ENCODE measurements at places on chromosomes 3 and 15.

DNA sequence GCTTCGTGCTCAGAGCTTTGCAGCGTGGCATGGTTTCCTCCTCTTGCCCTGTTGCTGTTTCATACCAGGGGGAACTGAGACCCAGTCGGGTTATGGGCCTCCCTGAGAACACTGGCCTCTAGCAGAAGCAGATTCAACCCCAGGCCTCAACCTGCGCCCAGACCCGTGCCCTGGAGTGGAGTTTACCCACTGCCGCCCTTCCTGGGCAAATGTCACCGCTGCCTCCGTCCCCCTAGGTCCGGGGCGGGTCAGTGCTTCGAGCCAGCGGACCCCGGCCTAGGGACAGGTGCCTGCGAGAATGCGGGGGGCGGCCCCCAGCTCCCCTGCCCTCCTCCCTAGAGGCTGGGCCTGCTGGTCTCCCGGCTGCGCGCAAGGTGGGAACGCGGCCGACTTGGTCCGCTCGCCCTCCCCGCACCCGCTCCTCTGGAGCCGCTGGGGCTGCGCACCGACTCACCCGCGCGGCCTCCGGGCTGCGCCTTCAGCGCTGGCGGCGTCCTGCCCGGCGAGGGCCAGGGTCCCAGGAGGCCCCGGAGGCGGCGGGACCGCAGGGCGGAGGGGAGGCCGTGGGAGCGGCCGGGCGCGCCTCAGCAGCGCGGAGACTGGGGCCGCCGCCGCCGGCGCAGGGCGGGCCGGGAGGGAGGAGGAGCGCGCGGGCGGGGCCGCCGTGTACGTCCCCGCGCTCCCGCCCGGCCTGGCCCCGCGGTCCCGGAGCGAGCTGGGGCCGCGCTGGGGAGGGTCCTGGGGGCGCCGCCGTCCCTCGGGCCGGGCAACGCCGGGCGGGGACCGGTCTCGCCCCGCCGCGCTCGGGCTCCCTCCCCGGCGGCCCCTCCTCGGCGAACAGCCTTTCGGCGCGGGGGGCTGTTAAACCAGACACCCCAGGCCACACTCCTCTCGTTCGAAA, at the start of gene PIGZ:
PIGZ (minus strand) TSS at position 601 of the 901 bp plus-strand sequence. CDS start 16,802 bp downstream, outside the sequence.
- peak; percentile 21 for DNase-seq

DNA sequence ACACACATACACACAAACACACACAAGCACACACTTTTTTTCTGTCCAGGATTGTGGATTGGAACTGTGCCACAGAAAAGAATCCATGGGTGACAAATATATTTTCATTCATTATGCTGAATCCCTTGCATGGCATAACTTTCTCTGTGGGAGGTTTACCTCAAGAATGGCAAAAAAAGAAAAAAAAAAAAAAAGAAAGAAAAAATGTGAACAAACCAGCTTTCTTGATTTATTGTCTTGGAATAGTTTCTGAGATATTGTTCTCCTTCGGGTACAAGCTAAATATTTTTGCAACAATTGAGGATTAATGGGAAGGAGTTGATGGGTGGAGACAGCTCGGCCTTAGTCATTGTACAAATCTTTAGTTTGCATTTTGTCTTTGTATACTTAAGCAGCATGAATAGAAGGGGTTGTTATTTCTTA, 153.1 kb downstream of the GMNC start:
- no peak for DNase-seq

- no peak for DNase-seq
Measured at GRCh38 chr3:152434142-152434541, 165.4 kb downstream of the MBNL1 start.

GRCh38 chr15:65982627-65983322, 113.5 kb downstream of the RAB11A start:
- no peak for DNase-seq

DNA sequence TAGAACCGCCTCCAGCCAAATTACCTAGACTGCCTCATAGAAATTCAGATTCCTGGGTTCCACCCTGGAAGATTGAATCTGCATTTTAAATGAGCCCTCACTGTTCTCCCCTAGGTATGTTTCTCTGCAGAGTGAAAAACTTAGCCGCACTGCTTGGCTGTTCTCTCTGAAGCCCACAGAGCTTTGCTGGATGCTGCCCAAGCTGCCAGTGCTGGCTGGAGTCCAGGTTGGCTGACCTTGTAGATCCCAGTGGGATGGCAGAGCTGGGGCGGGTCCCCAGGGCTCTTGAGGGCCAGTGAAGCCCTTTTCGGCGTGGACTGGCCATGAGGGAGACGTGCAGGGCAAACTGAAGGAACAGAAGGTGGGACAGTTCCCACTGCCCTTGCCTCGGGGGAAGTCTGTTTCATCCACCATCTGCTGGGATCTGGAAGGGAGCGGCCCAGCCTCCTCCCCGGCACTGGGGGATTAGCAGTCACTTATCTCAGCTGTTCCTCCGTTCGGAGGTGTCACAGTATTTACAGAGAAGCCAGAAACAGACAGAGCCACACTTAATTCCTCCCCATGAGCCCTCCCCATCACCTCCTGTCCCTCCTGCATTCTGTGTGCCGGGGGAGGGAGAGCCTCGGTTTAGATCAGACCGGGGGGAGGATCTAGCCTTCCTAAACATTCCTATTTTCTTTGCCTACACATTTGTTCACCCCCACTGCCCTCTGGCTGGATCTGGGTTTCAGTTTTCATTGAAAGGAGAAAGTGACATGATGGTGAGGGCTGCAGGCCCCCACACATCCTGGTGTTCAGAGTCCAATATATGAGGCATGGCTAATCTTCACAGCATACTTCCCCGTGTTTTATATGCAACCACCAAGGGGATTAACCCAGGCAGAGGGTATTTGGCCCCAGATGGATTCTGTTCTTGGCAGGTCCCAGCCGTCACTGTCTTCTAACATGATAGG, 4.1 kb upstream of the ACTC1 start:
- no peak for DNase-seq

- DNase-seq, result no peak
Measured at GRCh38 chr3:183247011-183247589, 6.0 kb upstream of the B3GNT5 start.

- DNase-seq, result no peak
Measured at GRCh38 chr15:93897377-93897776, 334.0 kb upstream of the MCTP2 start.

GRCh38 chr3:62187022-62187431, 186.3 kb downstream of the FEZF2 start:
- DNase-seq, result no peak

GRCh38 chr15:51349156-51349844, 7.8 kb downstream of the GLDN start:
- DNase-seq, result no peak

DNA sequence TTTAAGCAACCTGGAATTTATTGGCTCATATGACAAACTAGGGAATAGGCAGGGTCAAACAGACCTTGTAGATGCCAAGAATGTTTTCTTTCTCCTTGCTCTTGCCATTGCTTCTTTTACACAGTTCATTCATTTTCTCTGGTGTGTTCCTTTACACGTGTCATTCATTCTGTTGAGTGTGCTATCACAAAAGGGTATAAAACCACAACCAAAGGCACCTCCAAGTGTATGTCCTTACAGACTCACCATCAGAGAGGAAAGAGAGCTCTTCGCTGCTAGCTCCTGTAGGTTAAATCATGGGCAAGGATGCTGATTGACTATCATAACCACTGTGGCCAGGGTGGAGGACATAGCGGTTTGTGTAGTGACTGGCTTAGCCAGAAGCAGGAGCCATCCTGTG, 19.2 kb upstream of the FRMD4B start:
- DNase-seq, result no peak

DNA sequence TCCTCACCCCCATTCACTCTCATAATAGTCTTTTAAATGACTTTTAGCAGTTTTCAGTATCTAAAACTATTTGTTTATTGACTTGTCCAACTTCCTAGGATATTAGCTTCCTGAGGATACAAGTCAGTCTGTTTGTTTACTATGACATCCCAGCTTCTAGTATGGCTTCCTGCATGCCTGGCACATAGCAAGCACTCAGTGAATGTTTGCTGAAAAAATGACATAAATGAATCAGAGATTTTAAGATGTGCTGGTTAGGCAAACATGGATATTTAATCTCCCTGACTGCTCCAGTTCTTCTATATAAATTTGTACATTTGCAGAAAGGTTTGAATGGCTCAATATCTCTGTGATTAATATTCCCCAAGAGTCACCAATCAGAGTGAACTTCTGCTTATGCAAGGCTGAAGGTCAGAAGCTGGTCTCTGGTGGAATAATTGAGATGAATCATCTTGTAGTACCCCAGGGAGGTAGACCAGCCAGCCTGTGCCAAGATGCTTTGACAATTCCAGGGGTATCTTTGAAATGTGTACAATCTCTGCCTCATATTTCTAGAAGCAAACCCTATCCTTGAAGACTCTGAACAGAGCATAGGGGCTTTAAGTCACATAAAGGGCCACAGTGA, 219.0 kb upstream of the LMCD1 start:
- no peak for DNase-seq

- DNase-seq, result peak; percentile 41
Measured at GRCh38 chr3:111616417-111617105, 21.4 kb upstream of the ZBED2 start.

- no peak for DNase-seq
Measured at GRCh38 chr3:25033407-25034029, 394.5 kb upstream of the RARB start.

- DNase-seq, result no peak
Measured at GRCh38 chr3:109910772-109911171, 573.4 kb upstream of the DPPA4 start.

GRCh38 chr15:52481915-52482314, 46.8 kb downstream of the MYO5A start:
- peak; percentile 33 for DNase-seq

DNA sequence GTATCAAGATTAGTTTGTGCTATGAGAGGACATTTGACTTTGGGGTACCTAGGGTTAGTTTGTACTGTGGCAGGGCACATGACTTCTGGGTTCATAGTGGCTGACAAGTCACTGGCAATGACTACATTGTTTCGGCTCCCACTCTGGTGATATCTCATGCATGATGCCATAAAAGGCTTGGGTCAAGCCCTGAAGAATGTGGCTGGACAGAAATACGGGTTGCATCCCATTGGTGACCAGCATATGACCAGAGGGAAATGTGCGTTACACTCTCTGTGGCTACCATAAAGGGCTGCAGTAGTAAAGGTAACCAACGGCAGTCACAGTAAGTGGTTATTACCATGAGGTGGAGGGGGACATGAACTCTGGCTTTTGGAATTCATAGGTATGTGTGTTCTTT, 18.4 kb downstream of the THOC7 start:
- no peak for DNase-seq

GRCh38 chr3:143215059-143215458, 95.5 kb downstream of the CHST2 start:
- DNase-seq, result no peak

DNA sequence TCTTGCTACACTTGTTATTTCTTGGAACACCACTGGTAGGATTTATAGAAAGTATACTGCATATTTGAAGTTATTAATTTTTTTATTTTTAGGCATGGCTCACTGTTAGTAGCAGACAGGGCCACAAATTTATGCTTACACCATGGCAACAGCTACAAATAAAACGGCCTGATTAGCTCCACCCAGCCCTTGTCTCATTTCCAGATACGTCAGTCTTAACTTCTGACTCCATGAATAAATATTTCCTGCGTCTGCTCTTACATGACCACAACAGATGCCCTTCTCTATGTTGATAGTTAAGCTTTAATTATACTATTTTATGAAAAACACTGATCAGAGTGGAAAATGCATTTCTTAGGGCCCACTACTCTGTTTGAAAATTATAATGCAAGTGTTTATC, 62.3 kb upstream of the CPOX start:
- DNase-seq, result no peak

DNA sequence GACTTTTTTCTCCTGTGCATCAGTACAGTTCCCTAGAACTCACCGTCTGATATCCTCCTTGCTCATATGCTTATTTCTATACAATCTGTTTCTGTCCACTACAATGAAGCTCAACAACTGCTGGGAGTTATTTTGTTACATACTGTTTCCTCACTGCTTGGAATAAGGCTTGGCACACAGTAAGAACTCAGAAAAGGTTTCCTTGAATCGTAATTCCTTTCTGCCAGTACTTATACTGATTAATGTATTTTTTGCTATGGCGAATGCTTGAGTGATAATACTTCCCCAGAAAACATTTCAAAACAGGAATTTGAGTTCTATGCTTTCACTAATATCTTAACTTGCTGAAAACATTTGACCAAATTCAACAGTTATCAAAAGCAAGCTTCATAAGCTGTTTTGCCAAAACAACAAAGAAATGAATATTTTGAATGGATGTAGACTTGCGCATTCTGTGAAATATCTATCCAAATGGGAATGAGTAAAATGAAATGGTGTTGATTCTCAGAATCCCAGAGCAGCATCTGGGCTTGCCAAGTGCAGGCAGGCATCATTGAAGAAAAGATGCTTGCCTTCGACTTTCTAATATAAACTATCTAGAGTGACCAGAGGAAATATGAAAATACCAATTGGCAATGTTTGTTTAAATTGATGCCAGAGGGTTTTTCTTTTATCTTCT, 286.3 kb downstream of the RAP2B start:
- DNase-seq, result no peak

DNA sequence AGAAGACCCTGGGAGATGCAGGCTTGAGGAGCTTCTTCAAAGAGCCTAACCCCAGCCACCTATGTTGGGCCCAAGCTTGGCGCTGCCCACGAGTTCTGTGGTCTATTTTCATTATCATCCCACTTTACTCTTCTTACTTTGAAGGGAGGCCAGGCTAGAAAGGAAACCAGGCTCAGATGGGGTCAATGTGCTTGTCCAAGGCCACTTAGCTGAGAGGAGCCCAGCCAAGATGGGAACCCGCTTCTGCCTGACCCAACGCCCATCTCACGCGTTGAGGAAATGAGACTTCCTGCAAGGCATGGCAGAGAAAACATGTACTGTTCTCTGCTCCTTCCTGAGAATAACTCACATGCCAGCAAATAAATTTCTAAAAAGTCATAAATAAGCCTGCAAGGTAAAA, 486.3 kb upstream of the PROK2 start:
- no peak for DNase-seq

- no peak for DNase-seq
Measured at GRCh38 chr3:149553781-149554451, 79.4 kb downstream of the TM4SF4 start.

- no peak for DNase-seq
Measured at GRCh38 chr15:63715818-63716217, 117.9 kb downstream of the HERC1 start.

DNA sequence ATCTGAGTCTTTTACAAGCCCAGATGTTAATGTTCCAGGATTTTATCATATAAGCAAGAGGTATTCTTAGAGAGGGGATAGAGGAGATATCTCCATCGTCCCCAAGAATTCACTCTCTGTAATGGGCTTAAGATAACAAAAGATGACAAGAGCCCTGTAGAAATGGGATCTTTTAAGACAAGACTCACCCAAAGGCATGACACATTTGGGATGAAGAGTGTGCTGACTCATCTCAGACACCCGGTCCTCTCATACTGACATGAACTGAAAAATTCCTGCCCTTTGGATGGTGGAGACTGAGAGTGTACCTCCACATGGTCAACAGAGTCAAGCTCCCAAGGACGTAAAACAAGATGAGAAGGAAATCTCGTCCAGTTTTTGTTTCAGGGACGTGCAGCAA, 11.0 kb downstream of the LEKR1 start:
- no peak for DNase-seq

DNA sequence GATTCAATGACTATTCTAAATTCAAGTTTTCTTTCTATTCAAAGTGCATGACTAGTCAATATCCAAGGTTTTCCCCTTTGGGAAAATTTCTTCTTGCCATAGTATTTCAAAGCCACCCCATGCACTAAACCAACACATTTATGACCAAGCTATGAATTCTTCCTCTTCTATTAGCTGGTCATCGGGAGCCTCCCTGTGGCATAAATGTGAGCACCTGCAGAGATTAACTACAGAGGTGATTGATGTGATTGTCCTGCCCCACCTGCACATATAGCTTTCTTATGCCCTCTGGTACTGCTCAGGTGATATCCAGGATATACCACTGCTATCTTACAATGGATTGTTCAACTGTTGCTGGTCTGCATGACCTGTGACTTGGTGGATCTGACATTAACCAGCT, 694.9 kb downstream of the ZBBX start:
- no peak for DNase-seq

Data from T-helper 17 cell (primary cell).